ENCODE measurements at places on chromosomes 7 and 10. TPM values are rescaled to one million over a fixed set of nuclear protein-coding genes. Genes with fewer than 3 reads are reported as not detected.

FAM24B gene
- total RNA-seq = not detected

LOXL4 gene
- total RNA-seq = 59.4 TPM

- no peaks in the 10 kb centered on the region for H3K36me3 ChIP-seq
- H3K27me3 ChIP-seq = peaks cover 36% of the 10 kb centered on the region
- no peak overlapping the region for H3K4me3 ChIP-seq
- peak; percentile 52 for DNase-seq
- H3K4me1 ChIP-seq = no peaks in the 10 kb centered on the region
- no peak overlapping the region for H3K27ac ChIP-seq
Observed at GRCh38 chr10:49369216-49370162, 26.4 kb downstream of the DRGX start.

DNA sequence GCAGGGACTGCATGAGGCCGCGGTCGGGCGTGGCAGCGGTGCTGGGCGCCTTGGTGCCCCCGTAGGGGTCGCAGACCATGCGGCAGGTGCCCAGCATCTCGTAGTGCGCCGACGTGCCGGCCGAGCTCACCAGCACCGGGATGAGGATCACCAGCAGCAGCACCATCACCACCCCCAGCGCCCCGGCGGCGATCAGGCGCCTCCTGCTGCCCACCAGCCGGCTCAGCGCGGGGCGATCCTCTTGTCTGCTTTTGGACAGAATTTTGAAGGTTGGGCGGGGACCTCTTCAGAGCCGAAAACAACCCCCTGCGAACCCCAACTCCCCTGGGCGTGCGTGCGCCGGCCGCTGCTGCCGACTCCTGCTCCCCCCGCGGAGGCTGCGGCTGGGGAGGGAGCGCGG, 779 bp downstream of the C1QL3 start:
- H3K4me3 ChIP-seq = no peak overlapping the region
- no peak overlapping the region for H3K27ac ChIP-seq
- H3K4me1 ChIP-seq = peaks cover 8% of the 10 kb centered on the region

DNA sequence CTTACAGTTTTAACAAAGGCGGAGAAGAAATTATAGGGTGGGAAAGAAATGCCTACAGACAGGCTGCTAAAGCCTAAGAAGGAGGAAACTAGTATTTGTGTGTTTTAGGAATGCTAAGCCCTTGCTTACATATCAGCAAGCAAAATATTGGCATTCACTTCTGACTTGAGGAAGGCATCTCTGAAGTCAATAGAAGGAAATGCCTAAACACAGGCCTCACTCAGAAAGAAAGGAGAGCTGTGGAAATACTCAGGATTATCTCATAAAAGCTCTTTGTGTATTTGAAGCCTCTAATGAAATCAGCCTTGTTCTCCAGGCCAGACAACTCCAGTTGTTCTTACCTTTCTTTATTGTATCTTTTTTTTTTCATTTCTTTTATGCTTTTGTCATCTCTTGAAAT, 158.0 kb downstream of the AUTS2 start:
- DNase-seq = no peak
- no peak overlapping the region for H3K4me3 ChIP-seq
- peaks cover 41% of the 10 kb centered on the region for H3K4me1 ChIP-seq
- H3K36me3 ChIP-seq = no peaks in the 10 kb centered on the region
- H3K27me3 ChIP-seq = no peaks in the 10 kb centered on the region
- no peak overlapping the region for H3K27ac ChIP-seq

- peaks cover 6% of the 10 kb centered on the region for H3K4me1 ChIP-seq
- H3K27ac ChIP-seq = no peak overlapping the region
- no peak overlapping the region for H3K4me3 ChIP-seq
- H3K27me3 ChIP-seq = no peaks in the 10 kb centered on the region
- no peak for DNase-seq
- H3K36me3 ChIP-seq = no peaks in the 10 kb centered on the region
Observed at GRCh38 chr7:102991540-102992214, 78.9 kb downstream of the LRRC17 start.

- DNase-seq = no peak
- H3K4me1 ChIP-seq = peaks cover 23% of the 10 kb centered on the region
- peak overlapping the region; percentile 99 for H3K27ac ChIP-seq
Observed at GRCh38 chr10:114174695-114175188, 739 bp upstream of the CCDC186 start.

DNA sequence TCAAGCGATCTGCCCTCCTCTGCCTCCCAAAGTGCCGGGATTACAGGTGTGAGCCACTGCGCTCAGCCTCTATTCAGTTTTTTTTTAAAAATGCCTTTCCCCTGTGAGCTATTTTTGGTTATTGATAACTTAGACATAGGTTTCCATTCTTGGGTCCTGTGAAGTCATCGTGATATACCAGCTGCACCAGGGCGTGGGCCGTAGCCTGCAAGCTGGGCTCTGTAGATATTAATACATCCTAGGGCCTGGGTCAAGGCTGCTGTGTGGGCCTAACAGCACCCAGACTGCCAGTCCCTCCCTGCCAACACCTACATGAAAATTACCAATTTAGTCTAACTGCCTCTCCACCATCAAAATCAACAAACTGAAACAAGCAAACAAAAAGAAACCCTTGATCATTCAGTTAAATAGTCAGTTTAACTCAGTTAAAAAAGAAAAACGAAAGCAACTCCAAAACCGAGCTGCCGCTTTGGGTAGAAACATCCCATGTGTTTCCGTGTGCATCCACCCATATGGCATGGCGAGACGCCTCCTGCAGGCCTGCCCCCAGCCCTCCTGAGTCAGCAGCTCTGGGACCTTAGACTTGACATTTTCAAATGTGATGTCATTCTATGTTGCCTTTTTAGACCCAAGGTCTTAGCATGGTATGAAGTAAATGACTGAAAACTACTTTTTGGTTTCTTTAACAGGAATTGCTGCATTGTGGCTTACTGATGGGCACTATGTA, 330.2 kb downstream of the GLRX3 start:
- no peak overlapping the region for H3K27ac ChIP-seq
- H3K4me1 ChIP-seq = no peaks in the 10 kb centered on the region
- DNase-seq = peak; percentile 43
- H3K4me3 ChIP-seq = no peak overlapping the region

MMD2 gene
- not detected for total RNA-seq

GRCh38 chr7:45968312-45968711, 47.2 kb upstream of the IGFBP3 start:
- DNase-seq = no peak
- H3K27ac ChIP-seq = no peak overlapping the region
- H3K4me1 ChIP-seq = peaks cover 5% of the 10 kb centered on the region
- no peaks in the 10 kb centered on the region for H3K36me3 ChIP-seq
- no peak overlapping the region for H3K4me3 ChIP-seq

NUB1 gene
- 54.3 TPM for total RNA-seq

TEX36 gene
- total RNA-seq = not detected

DNA sequence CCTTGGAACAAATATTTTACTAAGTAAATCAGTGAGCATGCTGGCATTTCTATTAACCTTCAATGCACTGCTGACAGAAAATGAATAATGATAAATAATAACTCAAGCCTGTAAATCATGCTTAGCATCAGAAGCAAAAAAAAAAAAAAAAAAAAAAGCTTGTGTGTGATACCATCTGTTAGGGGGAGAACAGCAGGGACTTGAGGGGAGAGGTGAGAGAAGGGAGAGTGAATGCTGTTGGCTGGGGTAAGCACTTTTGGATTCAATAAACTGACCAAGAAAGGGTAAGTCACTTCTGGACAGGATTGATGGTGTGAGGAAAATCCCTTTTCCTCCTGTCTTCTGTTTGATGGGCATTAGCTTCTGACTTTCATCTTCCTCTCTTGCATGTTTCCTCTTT, 996.4 kb downstream of the KCNMA1 start:
- peaks cover 55% of the 10 kb centered on the region for H3K27me3 ChIP-seq
- no peak for DNase-seq
- no peaks in the 10 kb centered on the region for H3K36me3 ChIP-seq

DNA sequence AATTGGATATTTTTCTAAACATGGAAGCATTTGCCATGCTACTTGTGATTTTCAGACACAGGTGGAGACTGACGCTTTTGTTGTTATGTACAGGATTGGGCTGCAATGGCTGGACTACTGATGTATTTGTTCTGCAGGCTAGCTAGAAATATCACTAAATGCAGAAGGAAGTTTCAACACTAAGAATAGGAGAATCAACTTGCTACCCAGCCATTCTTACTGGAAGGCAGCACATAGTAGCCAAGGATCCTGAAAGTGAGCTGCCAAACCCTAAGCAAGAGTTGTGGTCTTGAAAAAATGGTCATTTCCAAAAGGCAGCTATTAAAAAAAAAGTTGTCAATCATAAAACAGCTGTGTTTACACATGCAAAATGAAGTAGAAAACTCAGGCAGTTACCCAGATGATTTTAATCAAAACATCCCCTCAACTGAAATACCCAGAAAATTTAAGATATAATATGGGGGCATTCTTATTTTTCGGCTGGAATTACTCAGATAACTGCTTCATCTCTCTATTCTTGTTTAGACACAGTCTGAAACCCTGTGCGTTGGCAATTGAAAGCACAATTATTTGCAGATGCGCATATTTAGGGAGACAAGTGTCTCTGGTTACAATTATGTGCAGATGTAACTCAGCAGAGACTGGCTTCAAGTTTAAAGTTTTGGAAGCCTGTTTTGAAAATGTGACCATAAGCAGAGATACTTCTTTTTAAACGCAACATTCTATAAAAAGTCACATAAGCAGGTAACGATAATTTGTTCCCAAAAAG, 31.2 kb downstream of the GFRA1 start:
- no peaks in the 10 kb centered on the region for H3K36me3 ChIP-seq
- peaks cover 14% of the 10 kb centered on the region for H3K4me1 ChIP-seq
- no peak overlapping the region for H3K4me3 ChIP-seq
- no peak overlapping the region for H3K27ac ChIP-seq
- no peak for DNase-seq
- H3K27me3 ChIP-seq = peaks cover 3% of the 10 kb centered on the region

GRCh38 chr7:31070991-31071644, 19.0 kb downstream of the ADCYAP1R1 start:
- DNase-seq = no peak
- H3K27me3 ChIP-seq = peaks cover 29% of the 10 kb centered on the region
- no peak overlapping the region for H3K4me3 ChIP-seq
- no peak overlapping the region for H3K27ac ChIP-seq
- H3K36me3 ChIP-seq = no peaks in the 10 kb centered on the region
- H3K4me1 ChIP-seq = no peaks in the 10 kb centered on the region

OPN4 gene
- not detected for total RNA-seq

- no peak for DNase-seq
- H3K27me3 ChIP-seq = no peaks in the 10 kb centered on the region
- peaks cover 6% of the 10 kb centered on the region for H3K4me1 ChIP-seq
- no peaks in the 10 kb centered on the region for H3K36me3 ChIP-seq
Observed at GRCh38 chr10:118983263-118983662, 46.3 kb upstream of the NANOS1 start.

Measured in type B pancreatic cell (in vitro differentiated cells).